Activated CD4-positive, CD25-positive, alpha-beta regulatory T cell (primary cell): ENCODE measurements at places on chromosomes 7 and 10.

DNA sequence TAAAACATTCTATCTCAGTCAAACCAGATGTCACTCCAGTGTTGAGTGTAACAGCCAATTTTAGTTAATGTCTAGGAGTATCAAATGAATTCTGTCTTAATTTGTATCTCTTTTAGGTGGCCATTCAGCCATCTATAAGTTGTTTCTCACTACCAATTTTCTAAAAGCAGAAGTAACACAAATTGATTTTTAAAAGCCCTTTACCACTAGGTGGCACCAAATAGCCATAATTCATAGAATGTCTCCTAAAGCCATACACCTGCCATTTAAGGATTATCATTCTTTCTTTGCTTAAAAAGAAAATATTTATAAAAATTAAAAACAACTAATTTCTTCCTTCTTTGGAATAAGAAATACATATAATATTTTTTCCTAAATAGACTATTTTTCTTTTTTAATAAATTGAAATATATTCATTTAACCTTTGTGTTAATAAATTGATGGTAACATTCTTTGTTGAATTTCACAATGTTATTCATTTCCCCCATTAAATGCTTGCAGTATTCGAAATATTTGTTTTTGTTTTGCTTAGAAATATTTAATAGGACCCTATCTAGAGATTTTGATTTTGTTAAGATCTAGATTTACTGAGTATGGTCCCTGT is 107.8 kb upstream of the PPP1R3A start:
- no peak for DNase-seq

DNA sequence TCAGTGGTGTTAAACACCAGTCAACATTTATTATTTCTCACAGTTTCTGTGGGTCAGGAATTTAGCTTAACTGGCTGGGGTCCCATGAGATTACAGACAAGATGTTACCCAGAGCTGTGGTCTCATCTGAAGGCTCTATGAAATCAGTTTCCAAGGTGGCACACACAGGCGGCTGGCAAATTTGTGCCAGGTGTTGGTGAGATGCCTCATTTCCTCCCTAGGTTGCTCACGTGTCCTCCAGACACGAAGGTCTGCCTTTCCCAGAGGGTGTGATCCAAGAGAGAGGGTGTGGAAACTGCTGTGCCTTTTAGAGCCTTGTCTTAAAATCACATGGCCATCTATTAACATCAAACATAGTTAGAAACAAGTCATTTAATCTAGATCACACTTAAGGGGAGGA is 209.0 kb downstream of the JCAD start:
- no peak for DNase-seq

DNA sequence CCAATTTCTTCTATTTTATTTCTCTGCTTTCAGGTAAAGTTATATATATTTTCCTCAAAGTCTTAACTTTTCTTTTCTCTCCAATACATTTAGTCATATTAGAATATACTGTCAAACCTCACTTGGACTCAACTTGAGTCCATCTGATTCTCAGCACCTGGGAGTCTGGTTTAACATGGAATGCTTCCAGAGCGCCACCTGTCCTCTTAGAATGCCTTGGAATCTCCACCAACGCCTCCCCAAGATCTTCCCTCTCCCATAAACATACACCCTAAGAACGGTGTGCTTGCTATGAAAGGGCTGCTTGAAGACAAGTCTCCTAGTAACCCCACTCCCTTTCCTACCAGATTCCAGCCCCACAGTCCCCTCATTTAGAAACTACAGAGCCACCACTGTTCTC is 229.1 kb upstream of the MKLN1 start:
- DNase-seq: no peak

GRCh38 chr10:44874166-44874565 is 37.0 kb upstream of the TMEM72 start:
- no peak for DNase-seq

- DNase-seq: no peak
Measured at GRCh38 chr10:103449208-103450144, 2.7 kb downstream of the CALHM2 start.

GRCh38 chr7:126529254-126529653 is 723.5 kb downstream of the GRM8 start:
- no peak for DNase-seq

DNA sequence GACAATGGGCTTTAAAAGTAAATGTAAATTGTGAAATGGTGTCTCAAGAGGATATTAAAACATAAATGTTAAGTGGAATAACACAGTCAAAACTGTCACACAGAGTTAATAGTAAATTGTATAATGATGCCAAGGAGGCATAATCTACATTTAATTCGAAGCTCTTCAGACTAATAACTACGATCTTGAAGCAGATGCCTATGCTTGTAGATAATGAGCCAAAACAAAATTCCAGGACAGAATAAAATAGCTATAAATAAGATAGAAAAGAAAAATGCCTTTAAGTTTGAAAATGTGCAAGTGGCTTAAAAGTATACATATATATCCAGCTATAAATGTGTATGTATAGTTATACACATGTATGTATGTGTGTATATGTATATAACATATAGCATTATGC is 17.5 kb downstream of the TWIST1 start:
- no peak for DNase-seq

- no peak for DNase-seq
Measured at GRCh38 chr7:35241884-35242283, 12.0 kb downstream of the TBX20 start.

DNA sequence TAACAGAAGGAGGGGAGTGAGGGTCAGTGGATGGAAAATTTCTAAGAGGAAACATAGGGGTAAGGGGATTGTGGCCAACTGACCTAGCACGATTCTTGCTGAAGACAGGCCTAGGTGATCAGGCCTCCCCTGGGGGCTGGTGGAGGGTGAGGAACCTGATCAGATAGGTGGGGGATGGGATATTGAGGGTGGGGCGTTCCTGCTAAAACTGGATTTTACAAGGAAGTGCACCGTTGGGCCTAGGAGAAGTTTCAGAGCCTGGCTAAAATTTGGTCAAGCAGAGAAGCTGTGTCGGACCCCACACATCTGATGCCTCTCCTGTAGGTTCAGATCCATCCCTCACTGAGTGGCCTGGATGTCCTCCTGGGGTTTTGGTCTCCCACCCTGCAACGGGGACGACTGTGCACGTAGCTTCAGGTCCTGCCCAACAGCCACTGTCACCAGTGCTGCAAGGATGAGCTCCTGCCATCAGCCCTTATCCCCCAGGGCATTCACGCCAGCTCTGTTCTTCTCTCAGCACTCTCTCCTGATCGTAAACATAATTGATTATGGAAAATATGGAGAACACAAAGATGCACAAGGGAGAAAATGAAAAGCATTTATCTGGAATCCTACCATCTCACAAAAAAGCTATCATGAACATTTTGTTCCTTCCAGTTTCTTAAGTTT is 89.9 kb downstream of the ADCY1 start:
- no peak for DNase-seq

GRCh38 chr7:69436946-69437345 is 161.3 kb upstream of the AUTS2 start:
- no peak for DNase-seq

GRCh38 chr7:122200888-122201287 is 56.8 kb upstream of the AASS start:
- DNase-seq: no peak

GRCh38 chr10:77308084-77308732 is 329.4 kb downstream of the KCNMA1 start:
- no peak for DNase-seq

GRCh38 chr7:149496642-149497391 is 792 bp downstream of the ZNF746 start:
- peak; percentile 28 for DNase-seq

GRCh38 chr10:129704225-129704624 is 237.2 kb downstream of the MGMT start:
- no peak for DNase-seq

DNA sequence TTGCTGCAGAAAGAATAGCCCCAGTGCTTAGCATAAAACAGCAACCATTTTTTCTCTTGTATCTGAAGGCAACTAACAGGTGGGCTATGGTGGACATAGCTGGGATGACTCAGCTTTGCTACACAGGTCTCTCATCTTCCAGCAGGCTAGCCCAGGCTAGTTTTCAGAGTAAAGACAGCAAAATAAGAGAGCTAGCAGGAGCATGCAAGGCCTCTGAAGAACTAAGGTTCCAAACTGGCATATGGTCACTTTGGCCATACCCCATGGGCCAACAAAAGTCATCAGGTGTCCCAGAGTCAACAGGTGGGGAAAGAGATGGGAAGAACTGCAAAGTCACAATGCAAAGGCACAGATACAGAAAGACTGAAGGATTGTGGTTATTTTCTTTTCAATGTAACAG is 571.6 kb upstream of the MGMT start:
- no peak for DNase-seq

GRCh38 chr7:151249034-151249731 is 689 bp upstream of the SMARCD3 start:
- DNase-seq: no peak
